Left forelimb (tissue), 1 donor: ENCODE measurements at places on chromosomes 5 and 9.

GRCh38 chr5:113917997-113918396 lies 404.5 kb downstream of the YTHDC2 start:
- DNase-seq, result no peak

- DNase-seq, result no peak
Measured at GRCh38 chr5:67166460-67167285, 29.9 kb downstream of the CD180 start.

- DNase-seq, result no peak
Measured at GRCh38 chr5:94086194-94086593, 344.8 kb upstream of the POU5F2 start.

GRCh38 chr5:37511646-37512045 lies 132.5 kb downstream of the WDR70 start:
- DNase-seq, result no peak

GRCh38 chr5:125011419-125011818 lies 265.0 kb upstream of the ZNF608 start:
- no peak for DNase-seq

- no peak for DNase-seq
Measured at GRCh38 chr9:68983522-68984424, 30.1 kb downstream of the PRKACG start.

GRCh38 chr5:77651343-77651742 lies 12.8 kb upstream of the OTP start:
- DNase-seq, result no peak

GRCh38 chr5:9698125-9698826 lies 68.1 kb upstream of the TAS2R1 start:
- no peak for DNase-seq

DNA sequence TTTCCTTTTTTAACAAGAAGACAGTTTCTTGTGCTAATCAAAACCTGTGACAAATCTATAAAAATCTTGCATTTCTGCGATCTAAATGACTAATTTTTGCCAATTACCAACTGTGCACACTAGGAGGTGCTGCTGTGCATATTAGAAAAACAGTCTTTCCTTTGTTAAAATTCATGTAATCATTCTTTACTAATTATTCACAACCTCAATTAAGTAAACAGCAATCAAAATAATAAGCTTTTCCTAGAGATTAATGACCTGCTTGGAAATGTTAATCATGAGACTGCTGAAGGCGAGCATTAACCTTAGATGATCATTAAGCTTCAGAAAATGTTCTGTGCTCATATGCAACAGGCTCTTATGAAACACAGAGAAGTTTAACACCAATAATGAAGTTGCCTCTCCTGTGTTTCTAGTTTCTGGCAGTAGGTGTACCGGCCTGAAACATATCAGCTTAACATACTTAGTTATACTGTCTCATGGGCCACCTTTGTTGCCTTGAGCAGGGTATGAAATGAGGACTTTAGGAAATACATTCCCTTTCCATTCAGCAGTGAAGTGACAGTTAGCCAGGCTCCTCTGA lies 17.7 kb downstream of the RFESD start:
- DNase-seq, result no peak

- DNase-seq, result no peak
Measured at GRCh38 chr5:94744906-94745305, 126.4 kb downstream of the SLF1 start.

DNA sequence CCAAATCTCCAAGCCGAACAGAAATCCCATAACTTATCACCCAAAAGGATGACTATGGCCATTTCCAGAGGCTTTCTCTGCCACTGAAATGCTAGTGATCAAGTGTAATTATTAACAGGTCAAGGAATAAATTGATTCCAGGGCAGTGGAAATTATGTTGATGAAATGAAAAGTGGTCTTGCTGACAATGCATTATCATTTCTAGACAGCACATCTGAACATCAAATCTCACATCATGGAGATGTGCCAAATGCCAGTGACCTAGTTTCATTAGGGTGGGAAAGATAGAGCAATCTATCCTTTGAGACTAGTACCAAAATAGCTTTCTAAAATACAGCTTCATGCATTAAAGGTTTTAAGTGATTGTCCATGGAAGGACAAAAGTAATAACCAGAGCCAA lies 86.1 kb downstream of the AUH start:
- DNase-seq, result no peak

GRCh38 chr5:110549301-110549700 lies 177.2 kb downstream of the TMEM232 start:
- no peak for DNase-seq

DNA sequence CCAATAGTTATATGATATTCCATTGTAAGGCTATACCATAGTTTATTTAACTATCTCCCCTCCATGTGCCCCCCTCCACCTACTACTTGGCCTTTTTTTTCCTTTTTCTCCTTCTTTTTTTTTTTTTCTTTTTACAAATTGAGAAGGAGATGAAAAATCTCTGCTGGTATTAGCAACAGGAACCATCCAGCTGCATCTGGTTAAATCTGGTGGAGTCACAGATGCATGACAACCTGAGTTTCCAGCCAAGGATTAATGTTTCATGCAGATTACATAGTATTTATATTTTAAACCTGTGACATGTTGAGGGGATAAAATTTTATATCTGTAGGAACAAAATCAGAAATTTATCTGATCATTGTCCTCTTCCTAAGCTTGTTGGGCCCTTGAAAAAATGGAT lies 128.5 kb upstream of the IQGAP2 start:
- no peak for DNase-seq

DNA sequence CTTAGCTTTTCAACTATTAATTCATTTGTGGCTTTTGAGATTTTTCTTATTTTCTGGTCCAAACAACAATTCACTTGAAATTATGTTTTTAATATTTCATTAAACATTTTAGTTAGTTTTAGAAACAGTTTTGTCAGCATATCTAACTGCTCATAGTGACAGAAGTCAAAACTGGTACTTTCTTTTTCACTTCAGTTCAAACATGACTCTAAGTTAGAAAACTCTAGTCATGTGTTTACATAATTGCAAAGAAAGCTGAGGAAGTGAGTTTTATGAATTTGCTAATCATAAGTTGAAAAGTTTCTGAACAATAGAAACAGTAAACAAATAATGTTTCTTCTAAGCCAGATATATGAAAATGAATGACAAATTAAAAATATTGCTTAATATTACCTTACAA lies 1931.0 kb downstream of the EFNA5 start:
- no peak for DNase-seq

GRCh38 chr5:178371362-178372111 lies 138.9 kb upstream of the PHYKPL start:
- DNase-seq, result no peak

- no peak for DNase-seq
Measured at GRCh38 chr5:92917044-92917443, 664.0 kb downstream of the NR2F1-AS1 start.

DNA sequence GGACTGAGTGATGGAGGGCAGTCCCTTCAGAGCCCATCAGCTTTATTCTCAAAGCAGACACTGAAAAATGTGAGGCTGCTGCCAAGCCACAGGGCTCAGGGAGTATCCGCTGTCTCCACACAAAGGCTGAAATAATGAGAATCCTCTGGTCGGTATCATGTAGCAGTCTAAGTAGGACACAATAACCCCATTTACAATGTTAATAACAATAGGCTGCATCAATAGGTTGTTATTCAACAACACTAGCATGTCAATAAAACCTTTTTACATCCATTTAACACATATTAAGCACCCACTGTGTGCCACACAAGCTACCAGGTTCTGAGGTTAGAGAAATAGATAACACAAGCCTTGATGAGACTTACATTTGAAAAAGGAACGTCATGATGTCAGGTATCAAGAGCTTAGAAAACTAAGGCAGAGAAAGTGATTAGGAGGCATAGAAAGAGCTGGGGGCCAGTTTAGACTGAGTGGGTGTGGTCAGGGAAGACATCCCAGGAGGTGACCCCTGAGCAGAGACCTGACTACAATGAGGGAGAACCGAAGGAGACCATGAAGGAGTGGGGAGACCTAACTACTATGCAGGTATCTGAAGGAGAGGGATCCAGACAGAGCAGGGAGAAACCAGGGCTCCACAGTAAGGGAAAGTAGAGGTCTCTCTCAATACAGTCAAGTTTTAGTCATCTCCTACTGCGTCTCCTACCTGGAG lies 140.1 kb upstream of the GRIA1 start:
- no peak for DNase-seq

DNA sequence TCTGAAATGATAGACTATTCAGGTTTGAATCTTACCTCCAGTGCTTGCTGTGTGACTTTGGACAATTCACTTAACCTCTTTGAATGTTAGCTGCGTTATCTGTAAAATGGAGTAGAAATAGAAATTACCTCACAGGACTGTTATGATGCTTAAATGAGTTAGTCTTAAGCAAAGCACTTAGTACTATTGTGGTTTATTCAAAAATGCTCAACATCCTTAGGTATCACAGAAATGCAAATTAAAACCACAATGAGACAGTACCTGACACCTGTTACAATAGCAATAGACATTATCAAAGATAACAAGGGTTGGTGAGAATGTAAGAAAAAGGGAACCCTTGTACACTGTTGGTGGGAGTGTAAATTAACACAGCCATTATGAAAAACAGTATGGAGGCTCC lies 77.6 kb upstream of the FREM1 start:
- DNase-seq, result no peak

DNA sequence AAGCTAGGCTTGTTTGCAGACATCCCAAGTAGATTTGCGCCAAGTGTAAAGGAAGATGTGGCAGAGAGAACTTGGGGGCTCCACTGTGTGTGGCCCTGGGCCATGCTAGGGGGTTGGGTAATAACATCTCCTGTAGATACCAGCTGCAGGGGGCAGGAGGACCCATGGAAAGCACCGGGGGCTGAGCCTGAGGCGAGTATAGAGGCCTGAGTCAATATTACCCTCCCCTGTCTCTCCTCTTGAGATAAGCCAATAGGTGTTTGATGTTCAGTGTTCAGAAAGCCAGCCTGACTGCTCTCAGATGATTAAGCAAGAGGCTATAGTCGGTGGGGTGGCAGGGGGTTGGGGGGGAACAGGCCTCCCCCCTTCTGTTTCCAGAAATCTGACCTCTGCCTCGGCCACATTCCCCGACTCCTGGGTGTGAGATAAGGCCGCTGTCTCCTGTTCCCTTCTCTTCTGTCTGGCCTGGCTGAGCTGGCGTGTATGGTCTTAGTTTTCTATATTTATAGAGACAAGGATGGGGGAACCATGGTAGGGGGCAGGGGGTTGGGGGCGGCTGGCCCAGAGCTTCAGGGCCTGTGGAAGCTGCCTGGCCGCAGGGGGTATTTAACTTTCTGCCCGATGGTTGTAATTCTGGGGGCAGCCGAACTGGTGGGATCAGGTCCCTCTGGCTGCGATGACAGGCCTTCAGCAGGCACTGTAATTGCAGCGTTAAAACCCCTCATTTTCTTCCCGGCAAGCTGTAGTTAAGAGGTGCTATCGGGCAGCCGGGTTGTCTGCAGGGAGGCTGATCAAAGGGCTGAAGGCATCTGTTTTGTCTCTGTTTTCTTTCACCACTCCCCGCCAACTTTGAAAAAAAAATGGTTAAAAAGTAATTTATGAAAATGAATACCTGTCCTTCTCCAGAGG lies 292.0 kb downstream of the NSG2 start:
- no peak for DNase-seq

- DNase-seq, result no peak
Measured at GRCh38 chr5:78500028-78500427, 139.6 kb downstream of the SCAMP1 start.

- DNase-seq, result no peak
Measured at GRCh38 chr5:81819556-81820317, 68.8 kb upstream of the SSBP2 start.

DNA sequence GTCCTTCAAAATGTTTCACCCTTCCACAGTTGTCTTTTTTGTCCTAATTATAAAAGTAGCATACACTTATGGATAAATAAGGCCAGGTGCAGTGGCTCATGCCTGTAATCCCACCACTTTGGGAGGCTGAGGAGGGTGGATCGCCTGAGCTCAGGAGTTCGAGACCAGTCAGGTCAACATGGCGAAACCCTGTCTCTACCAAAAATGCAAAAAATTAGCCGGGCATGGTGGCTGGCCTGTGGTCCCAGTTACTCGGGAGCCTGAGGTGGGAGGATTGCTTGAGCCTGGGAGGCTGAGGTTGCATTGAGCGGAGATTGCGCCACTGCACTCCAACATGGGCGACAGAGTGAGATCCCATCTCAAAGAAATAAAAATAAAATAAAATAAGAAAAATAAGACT lies 1.6 kb downstream of the C5orf52 start:
- peak; percentile 4 for DNase-seq

GRCh38 chr9:132997591-132997990 lies 19.1 kb downstream of the GFI1B start:
- no peak for DNase-seq
